BJ (cell line): ENCODE measurements at places on chromosomes 7 and 10.

DNA sequence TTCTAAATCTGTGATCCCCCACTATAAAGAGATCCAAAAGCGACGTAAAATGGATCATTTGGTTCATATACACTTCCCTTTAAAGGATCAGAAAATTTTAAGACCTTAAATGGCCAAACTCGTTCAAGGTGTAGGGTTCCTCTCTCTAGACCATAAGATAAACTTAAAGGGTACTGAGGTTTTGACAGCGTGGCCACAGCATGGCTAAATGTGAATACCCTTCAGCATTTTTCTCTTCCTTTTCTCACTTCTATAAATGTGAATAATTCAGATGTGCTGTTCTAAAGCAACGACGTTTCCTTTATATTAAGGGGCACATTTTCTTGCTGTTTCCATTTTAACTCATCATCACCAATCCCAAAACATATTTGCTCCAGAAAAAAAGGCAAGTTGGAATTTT is 5.2 kb downstream of the ZCWPW1 start:
- no peak for DNase-seq

GRCh38 chr7:154553711-154554265 is 449.1 kb downstream of the PAXIP1 start:
- DNase-seq = no peak

- no peak for DNase-seq
Measured at GRCh38 chr7:27148756-27149641, 1.4 kb upstream of the HOXA6 start.

DNA sequence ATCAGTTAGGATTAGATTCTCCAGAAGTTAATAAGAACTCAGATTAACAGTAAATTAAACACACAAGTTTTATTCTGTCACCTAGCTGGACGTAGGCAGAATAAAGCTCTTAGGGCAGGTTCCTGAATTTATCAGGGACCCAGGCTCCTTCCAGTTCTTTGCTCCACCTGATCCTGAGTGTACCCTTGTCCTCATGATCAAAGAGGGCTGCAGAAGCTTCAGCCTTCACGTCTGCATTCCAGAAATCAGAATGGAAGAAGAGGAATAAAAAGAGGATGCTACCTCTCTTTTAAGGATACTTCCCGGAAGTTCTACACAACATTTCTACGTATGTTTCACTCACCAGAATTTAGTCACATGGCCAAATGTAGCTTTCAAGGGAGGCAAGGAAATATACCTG is 1.7 kb upstream of the GSAP start:
- DNase-seq = no peak

GRCh38 chr10:113047963-113048781 is 98.1 kb downstream of the TCF7L2 start:
- DNase-seq = no peak

- DNase-seq = no peak
Measured at GRCh38 chr7:39536951-39537350, 29.3 kb upstream of the YAE1 start.

DNA sequence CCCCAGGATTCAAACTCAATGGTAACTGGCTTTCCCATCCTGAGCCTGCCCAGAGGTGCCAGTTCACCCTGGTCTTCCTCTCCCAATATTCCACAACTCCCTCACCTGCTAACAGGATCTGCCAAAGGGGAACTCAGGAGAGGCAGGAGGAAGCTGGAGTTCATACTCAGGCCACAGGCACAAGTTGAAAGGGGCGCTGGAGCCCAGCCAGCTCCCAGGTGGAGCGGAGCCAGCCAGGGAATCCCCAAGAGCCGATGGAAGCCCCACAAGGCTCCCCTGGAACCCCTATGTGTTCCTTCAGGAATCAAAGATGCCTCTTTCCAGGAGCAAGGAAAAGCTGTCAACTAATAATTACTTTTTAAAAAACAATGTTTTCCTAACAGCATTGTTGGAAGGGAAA is 63.5 kb downstream of the SH3PXD2A start:
- DNase-seq = no peak
